ENCODE measurements at places on chromosomes 3 and 15.

DNA sequence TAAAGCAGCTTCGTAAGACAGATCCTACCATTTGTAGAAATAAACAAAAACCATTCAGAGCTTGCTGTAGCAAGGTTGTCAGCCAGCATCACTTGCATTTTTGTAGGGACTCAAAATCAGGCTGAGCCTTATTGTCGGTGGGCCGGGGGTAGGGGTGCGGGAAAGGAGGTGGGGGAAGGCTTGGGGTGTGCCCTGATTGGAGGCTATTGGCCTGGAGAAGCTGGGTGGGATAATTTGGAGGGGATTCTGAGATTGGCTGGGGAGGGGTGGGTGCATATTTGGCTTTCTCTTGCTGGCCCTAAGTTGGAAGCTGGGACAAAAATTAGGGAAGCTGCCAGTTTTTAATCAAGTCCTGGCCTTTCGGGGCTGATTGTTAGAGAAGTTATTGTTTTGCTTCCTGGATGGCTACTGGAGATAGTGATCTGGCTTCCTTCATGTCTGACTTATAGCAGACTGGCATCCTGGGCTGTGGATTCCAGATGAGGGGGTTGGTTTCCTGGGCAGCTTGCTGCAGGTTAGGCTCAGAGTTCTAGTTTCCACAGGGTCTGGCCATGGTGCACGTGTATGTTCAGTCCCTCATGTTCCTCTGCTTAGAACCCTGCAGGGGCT lies 22.8 kb downstream of the STOML1 start:
- DNase-seq = no peak

DNA sequence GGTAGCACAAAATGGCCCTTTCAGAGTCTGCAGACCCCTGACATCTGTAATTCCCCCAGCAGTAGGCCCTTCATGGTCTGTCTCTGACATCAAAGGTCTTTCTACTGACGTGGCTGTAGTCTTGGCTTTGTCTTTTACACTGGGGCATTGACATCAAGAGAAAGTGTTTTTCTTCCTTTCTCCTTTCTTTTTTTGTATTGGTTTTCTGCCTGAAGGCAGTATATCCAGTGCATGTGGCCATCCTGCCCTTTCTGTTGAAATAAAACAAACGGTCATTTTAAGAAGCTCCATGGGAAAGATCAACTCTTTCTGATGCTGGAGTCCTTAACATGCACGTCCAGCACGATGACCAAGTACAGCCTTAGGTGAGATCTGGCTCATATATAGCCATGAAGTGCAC lies 106.8 kb upstream of the SAMMSON start:
- no peak for DNase-seq

- DNase-seq = no peak
Observed at GRCh38 chr3:46711305-46711704, 6.4 kb downstream of the PRSS50 start.

DNA sequence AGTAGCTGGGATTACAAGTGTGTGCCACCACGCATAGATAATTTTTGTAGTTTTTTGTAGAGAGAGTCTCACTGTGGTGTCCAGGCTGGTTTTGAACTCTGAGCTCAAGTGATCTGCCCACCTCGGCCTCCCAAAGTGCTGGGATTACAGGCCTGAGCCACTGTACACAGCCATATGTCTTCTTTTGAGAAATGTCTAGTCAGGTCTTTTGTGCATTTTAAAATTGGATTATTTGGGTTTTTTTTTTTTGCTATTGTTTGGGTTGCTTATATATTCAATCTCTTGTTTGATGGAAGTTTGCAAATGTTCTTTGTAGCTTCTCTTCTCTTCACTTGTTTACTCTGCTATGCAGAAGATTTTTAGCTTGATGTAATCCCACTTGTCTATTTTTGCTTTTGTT lies 6.2 kb upstream of the ARPP19 start:
- DNase-seq = no peak

DNA sequence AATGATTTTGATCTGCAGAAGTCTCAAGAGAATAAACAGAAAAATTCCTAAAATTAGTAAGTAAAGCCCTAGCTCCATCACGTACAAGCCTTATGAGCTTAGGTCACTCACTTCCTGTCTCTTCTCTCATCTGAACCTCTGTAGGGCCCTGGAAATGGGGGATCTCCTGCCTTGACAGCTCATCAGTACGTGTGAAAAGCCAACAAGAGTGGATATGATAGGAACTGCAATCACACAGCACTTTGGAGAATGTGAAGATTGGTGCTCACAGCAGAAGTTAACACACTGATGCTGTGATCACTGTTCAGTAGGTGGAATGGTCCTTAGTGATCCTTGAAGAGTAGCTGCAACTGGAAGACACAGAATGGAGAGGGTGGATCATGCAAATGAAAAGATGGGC lies 27.8 kb upstream of the ALDH1L1 start:
- DNase-seq = no peak

GRCh38 chr15:59817834-59818233 lies 128.7 kb upstream of the BNIP2 start:
- no peak for DNase-seq

Data from CD4-positive, alpha-beta T cell treated with Interleukin-10 for 1 hour (primary cell).